ENCODE measurements at places on chromosomes 5 and 9.

DNA sequence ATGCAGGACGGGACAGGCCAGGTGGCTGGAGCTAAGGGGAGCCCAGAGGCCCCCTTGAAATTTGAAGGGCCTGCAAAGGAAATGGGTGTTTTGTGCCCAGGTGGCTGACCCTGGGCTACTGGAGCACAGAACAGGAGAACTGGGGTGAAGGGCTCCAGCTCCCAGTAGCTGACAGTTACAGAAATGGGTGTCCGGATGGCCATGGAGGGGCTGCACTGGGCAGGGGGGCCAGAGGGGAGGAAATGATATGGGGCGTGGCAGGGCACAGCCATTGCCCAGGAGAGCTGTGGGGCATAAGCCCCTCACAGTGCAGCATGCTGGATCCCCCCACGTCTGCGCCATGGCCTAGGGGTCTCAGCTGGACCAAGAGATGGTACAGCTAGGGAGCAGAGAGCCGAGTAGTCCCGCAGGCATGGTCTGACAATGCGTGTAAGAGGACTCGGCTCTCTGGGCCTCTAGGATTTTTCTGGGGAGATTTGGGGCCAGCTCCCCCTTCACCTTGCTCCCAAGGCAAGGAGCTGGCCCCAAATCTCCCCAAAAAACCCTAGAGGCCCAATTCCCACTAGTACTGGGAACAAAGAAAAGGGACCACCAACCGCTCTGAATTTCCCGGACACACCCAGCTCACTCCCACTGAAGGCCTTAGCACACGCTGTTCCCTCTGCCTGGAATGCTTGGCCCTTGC lies 7.9 kb upstream of the CARD19 start:
- DNase-seq: no peak

GRCh38 chr5:158937381-158937952 lies 162.2 kb downstream of the EBF1 start:
- DNase-seq: no peak

DNA sequence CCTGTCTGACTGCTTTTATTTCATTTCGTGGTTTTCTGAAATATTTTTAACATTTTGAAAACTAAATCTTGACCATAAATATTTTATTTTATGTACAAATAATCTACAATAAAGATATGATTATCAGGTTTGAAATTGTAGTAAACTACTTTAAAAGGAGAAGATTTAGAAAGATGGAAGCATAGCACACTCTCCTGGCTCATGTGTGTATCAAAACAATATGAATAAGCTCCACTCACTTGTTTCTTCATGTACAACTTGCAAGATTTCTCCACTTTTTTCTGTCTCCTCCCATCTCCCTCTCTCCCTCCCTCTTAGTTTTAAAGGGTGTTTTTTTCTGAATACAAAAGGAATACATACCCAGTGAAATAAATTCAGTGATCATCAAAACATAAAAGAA lies 15.4 kb upstream of the VPS13A start:
- DNase-seq: no peak

GRCh38 chr9:13750639-13751038 lies 471.1 kb upstream of the MPDZ start:
- no peak for DNase-seq
